ENCODE measurements at places on chromosomes 4 and X.

DNA sequence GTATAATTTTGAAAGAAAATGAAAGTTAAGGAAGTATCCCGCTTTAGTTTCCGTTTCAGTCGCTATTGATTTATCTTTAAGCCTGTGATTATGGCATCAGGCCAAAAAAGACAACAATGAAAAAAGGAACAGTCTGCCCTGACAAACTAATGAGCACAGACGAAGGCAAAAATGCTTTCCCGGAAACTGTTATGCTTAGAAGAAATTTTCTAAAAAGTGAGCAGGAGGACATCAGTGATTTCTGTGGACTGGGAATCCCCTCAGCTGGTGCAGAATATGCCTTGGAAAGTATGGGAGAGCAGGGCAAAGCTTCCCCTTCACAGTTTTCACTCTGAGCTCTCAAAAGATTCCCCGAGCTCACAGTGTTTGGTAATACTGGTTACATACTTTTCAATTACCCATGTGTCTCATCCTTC is 5.1 kb upstream of the CXCL10 start:
- peak; percentile 26 for DNase-seq

DNA sequence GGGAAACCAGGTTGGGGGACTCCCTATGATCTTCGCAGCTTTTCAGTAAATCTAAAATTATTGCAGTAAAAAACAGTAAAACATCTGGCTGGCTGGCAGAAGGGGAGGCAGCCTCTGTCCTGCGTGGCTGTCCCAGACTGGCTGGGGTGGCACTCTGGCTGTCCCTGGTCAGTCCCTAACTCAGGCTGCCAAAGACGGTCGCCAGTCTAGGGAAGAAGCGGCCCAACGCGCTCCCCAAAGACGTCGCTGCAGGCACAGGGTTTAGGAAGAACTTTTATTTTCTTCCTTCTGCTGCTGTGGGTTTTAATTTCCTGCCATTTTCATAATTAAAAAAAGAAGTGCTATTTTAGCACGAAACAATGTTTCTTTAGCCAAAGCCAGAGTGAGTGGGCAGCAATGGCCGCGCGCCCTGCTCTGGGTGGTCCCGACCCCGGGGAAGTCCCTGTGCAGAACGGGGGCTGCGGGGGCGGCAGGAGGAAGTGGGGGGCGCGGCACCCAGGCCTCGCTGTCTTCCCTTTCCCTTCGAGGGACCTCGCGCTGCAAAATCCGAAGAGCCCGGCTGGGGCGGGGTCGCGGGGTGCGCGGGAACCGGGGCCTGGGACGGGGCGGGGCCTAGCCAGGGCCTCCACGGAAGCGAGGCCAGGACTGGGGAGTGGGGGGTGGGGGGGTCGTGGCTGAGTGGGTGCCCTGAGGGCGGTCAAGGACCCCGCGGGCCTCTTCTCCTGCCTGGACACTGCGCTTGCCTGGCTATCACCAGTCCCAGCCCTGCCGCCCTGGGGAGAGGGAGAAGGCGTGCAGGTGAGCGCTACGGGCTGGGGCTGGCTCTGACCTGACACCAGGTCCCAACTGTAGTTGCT is 6.3 kb upstream of the LETM1 start:
- DNase-seq, result no peak

GRCh38 chrX:7706032-7706431 is 136.9 kb upstream of the VCX start:
- peak; percentile 3 for DNase-seq

DNA sequence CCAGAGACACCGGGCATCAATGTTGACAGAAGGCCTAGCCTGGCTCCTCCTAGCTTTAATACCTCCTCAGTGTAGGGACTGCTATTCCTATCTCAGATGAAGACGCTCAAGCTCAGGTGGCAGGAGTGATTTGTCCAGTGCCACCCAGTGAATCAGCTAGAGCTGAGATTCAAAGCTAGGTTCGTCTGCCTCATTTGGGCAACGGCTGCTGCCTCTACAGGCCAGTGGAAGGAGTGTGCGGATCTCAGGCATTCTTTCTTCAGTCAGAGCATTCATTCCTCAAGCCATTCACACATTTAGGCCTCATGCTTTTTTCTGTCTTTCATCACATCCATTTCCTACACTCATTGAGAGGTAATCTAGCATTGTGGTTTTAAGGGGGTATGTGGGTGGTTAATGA is 7.3 kb downstream of the TSR2 start:
- DNase-seq, result peak; percentile 28

- DNase-seq, result no peak
Observed at GRCh38 chrX:149010013-149010852, 494.9 kb downstream of the IDS start.

DNA sequence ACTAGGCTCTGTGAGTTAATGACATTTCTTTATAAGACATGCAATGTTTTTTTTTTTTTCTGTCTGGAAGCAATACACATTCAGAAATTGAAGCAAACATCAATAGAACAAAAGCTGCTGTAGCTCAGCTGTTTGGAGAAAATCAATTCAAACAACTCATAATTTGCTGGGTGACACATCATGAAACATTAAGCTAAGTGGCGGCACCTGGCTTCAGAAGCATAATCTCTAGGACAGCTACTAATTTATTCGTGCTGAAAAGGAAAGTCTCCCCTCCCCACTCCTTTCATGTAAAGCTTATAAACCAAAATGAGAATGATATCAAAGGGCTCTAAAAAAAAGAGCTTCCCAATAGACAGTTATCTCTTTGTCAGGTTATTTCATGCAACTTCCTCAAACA is 73.9 kb downstream of the LUZP4 start:
- DNase-seq, result no peak

- DNase-seq, result no peak
Observed at GRCh38 chrX:118114971-118115370, 1.6 kb downstream of the KLHL13 start.

DNA sequence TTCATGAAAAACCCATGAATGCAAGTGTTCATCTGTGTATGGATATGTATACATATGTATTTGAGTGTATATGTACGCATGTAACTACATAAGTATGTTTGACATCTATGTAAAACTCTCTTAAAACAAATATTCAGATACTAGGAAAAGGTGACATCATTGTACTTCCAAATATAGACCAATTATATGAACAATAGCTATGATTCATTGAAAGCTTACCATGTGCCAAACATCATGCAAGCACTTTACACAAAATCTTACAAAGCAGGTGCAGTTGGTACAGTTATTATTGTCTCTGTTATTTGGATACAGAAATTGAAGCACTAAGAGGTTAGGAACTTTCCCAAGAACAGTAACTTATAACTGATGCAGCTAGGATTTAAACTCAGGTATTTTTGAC is 21.4 kb downstream of the MAGEB17 start:
- DNase-seq, result no peak

DNA sequence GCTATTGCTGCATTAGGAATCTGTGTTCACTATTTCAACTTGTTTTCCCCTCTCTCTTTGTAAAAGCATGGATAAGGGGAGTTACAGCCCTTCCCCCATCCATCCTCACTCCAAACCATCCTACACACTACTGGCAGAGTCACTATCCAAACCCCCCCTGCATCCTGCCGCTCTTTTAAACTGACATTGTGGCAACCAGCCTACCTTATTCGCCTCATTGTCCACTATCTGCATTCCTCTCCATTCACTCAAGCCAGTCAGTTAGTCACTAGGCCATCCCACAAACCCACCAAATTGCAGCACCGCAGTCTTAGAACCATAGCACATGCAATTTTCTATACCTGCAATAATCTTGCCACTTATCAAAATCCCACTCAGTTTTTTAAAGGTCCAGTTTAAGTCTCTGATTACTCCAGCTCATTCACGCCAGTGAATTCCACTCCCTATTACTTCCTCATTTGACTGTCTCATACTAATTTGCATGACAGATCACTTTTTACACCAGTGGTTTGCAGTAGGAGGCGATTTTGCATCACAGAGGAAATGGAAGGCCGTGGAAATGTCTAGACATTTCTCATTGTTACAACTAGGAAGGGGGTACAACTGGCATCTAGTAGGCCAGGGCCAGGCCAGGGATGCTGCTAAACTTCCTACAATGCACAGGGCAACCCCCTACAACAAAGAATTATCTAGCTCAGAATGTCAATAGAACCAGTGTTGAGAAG is 181.8 kb downstream of the HS6ST2 start:
- no peak for DNase-seq

DNA sequence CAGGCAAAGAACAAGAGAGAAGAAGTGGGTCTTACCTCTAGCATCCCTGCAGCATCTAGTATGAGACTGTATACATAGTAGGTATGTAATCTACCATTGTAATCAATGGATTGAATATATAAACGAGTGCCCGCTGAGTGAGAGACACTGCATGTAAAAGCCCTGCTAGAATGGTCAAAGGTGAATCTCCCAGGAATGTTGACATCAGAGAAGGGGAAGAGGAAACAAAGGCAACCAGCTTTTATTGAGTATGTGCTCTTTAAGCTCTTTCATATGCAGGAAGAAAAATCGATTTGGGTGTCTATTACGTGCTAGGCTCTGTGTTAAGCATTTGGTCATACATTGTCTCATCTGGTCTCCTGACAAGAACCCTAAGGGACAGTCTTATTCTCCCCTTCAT is 91.9 kb upstream of the KLHL13 start:
- DNase-seq, result no peak

DNA sequence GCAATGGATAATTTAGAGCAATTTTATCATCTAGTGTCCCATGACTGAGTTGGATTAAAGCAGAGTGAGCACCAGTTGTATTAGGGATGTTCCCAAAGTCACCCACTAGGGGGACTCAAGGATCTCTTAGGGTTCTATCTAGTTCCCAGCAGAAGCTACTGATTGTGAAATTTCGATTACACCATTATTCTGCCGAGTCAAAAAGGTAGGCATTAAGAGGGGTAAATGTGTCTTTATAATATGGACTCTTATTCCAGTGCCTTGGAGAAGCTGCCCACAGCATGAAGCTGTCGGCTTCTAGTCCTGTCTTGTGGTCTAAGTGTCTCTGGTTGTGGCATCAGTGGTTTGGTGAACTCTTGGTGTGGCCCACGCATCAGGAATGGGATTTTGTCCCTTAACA is 53.3 kb downstream of the RGS12 start:
- DNase-seq, result peak; percentile 92

DNA sequence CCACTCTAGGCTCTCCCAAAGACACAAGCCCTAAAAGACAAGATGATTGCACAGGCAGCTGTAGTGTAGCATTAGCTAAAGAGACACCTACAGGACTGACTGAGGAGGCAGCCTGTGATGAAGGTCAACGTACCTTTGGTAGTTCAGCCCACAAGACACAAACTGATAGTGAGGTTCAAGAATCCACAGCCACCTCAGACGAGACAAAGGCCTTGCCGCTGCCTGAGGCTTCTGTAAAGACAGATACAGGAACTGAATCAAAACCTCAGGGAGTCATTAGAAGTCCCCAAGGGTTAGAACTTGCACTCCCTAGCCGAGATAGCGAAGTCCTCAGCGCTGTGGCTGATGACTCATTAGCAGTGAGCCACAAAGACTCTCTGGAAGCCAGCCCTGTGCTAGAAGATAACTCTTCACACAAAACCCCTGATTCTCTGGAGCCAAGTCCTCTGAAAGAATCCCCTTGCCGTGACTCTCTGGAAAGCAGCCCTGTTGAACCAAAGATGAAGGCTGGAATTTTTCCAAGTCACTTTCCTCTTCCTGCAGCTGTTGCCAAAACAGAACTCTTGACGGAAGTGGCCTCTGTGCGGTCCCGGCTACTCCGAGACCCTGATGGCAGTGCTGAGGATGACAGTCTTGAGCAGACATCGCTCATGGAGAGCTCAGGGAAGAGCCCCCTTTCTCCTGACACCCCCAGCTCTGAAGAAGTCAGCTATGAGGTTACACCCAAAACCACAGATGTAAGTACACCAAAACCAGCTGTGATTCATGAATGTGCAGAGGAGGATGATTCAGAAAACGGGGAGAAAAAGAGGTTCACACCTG is 306.3 kb downstream of the ANK2 start:
- peak; percentile 83 for DNase-seq

DNA sequence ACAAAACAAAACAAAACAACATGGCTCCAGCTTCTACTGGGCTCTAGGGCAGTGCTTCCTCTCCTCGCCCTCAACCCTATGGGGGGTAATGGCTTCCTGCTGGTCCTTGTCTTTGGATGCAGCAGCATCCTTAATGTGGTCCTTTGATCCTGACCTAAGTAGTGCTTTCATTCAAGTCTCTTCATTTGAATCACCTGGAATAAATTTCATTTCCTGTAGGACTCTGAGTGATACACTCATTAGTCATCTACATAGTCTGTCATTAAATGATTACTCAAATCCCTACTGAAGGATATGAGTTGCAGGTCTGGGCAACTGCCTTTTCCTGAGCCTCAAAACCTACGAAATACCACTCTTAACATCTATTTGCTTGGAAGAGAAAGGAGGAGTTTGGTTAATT is 54.5 kb downstream of the RHOH start:
- DNase-seq, result no peak

GRCh38 chr4:4913147-4913561 is 53.7 kb downstream of the MSX1 start:
- DNase-seq, result no peak

DNA sequence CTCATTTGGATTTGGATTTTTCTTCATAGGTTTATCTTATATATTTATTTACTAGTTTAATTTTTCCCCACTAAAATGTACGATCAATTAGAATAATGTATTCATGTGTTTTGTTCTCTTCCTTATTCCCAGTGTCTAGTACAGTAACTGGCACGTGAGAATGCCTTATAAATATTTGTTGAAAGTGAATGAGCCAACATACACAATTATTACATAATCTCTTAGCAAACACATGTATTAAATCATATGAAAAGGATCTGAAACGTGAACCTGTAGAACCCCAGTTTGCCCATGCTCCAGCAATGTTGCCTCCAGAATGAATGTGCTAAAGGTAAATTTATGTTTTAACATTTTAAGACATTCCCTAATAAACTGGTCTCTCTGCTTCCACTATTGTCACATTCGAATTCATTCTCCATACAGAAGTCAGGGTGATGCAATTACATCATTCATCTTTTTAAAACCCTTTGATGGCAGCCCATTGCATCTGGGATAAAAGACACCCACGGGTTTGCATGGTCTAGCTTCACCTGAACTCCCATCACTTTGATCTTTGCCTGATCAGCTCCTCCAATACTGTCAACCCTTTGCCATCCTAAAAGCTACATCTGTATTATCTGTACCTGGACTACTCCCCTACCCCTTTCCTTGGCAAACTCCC is 30.7 kb upstream of the AREG start:
- DNase-seq, result no peak

DNA sequence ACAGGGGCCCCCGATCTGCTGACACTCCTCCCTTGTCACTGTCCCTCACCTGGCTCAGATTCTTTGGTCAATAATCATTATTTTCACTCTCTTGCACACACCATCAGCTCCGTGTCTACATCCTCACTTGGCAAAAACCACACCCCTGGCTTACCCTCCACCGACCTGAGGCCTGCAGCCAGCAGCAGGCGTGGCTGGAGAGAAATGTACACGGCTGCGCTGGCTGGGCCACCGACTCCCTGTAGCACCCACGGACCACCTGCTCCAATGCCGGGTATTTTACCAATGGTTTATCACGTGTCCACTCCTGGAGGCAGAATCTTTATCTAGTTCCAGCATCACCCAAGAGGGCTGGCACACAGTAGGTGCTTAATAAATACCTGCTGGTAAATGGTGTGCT is 98.4 kb downstream of the WFS1 start:
- DNase-seq, result no peak

- DNase-seq, result no peak
Observed at GRCh38 chr4:33349376-33349775, 2629.2 kb downstream of the PCDH7 start.

GRCh38 chrX:78687586-78687985 is 28.5 kb upstream of the RTL3 start:
- DNase-seq, result no peak

- DNase-seq, result no peak
Observed at GRCh38 chr4:159483782-159484741, 381.2 kb downstream of the RAPGEF2 start.

GRCh38 chr4:17623451-17624001 is 9.1 kb downstream of the MED28 start:
- DNase-seq, result no peak

GRCh38 chr4:88646528-88647280 is 50.9 kb downstream of the NAP1L5 start:
- DNase-seq, result no peak
